ENCODE measurements at places on chromosomes 7 and 10.

DNA sequence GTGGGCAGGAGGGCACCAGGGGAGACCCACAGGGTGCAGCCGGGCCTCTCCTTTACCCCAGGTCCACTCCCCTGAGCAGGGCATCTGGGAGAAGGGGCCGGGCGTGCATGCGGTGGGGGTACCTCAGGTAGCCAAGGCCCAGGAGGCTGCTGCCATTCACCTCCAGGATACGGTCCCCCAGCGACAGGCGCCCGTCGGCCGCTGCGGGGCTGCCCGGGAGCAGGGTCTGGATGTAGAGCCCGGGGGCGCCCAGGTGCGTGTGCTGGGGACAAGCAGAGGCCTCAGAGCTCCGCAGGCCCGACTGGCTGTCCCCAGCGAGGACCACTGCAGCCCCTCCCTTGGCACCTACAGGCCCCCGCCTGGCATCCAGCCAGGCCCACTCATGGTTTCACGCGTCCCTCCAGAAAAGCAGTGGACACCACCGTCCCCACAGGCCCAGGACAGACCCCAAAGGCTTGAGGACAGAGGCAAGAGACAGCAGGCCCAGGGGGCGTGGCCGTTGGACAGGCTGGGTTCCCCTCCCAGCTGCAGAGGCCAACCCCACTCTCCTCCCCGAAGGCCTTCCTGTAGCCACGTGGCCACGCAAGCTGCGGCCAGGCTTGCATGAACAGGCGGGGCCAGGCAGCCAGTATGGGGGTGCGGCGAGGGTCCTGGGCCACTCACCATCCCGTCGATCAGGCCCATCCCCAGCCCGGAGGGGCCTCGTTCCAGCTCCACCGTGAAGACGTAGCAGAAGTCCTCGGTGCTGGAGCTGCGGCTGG, 24.3 kb downstream of the AP5Z1 start:
- no peak for DNase-seq

DNA sequence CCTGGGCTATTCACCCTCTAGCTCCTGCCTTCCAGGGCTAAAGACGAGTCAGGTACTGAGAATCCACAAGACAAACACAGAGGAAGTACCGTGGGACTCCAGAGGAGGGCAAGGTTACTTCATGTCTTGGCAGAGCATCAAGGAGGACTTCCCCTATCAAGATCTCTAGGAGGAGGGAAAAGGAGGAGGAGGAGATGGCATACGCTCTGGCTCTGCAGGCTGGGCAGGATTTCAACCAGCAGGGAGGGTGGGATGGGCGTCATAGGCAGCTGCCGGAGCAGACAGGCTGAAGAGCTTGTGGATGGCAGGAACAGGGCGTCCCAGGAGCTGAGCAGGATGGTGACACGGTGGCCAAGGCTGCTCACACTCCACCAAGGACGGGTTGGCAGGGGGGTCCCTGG, 21.3 kb downstream of the MDH2 start:
- DNase-seq, result no peak

- no peak for DNase-seq
Observed at GRCh38 chr10:21285742-21286331, 239.6 kb downstream of the SKIDA1 start.

DNA sequence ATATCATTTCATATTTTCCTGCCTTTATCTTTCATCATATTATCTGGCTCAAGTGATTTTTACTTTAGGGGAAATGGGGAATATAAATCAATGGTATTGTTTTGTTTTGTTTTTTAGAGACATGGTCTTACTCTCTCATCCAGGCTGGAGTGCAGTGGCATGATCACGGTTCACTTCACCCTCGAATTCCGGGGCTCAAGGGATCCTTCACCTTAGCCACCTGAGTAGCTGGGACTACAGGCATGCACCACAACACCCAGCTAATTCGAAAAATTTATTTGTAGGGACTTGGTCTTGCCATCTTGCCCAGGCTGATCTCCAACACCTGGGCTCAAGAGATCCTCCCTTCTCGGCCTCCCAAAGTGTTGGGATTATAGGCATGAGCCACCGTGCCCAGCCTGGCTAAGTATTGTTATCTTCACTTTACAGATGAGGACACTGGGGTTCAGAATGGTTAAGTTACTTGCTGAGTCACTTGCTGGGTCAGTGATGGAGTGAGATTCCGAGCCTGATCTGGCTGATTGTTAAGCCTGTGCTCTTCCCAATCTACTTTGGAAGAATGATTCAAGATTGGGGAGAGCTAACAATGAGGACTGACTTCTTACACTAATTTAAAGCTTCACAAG, 3.7 kb upstream of the SLC16A9 start:
- DNase-seq, result no peak

DNA sequence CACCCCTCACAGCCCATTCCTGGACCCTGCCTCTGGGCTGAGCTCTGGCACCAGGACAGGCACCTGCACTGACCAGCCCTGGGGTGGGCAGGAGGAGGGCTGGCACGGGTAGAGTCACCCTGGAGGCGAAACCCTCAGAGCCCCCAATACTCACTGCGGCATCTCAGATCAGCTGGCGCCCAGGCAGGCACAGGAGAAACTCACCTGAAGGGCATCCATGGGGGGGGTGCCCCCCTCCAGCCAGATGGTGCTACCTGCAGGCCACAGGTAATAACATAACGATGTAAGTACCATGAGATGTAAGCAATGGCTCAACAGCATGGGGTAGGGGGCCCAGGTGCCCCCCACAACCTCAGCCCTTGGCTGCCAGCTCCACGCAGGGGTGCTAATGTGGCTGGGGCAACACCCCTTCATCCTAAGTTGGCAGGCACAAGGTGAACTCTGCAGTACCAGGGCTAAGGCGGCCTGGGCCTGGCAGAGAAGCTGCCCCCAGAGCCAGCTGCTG, 12.1 kb upstream of the PYROXD2 start:
- no peak for DNase-seq

DNA sequence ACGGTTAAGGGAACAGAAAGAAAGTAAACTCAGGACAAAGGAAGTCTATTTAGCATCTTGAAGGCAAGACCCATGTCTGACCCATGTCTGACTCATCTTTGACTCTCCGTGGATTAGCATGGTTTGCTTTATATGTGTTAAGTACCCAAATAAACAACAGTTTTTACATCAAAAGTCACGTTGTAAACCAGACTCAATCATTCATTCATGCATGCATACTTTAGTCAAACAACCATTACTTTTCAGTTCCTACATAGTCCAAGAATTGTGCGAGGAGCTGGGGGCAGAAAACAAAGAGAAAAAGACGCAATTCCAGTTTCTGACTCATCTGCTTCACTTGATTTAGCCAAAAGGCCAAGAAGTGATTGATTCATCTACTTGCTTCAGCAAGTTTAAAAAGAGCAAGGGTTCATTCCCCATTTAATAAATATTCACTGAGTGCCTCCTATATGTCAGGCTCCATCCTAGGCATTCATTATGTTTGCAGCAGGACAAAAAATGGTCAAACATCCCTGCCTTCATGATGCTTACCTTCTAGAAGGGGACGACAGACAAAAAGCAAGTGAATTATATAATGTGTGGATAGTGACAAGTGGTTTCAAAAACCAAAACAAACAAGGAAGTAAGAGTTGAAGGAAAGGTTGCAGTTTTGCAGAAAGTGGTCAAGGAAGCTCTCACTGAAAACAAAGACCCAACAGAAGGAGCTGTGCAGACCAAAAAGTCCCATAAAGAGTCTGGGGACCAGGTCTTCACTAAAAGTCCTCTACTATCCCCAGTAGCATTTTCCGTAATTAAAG, 116.2 kb downstream of the FAM107B start:
- DNase-seq, result no peak

DNA sequence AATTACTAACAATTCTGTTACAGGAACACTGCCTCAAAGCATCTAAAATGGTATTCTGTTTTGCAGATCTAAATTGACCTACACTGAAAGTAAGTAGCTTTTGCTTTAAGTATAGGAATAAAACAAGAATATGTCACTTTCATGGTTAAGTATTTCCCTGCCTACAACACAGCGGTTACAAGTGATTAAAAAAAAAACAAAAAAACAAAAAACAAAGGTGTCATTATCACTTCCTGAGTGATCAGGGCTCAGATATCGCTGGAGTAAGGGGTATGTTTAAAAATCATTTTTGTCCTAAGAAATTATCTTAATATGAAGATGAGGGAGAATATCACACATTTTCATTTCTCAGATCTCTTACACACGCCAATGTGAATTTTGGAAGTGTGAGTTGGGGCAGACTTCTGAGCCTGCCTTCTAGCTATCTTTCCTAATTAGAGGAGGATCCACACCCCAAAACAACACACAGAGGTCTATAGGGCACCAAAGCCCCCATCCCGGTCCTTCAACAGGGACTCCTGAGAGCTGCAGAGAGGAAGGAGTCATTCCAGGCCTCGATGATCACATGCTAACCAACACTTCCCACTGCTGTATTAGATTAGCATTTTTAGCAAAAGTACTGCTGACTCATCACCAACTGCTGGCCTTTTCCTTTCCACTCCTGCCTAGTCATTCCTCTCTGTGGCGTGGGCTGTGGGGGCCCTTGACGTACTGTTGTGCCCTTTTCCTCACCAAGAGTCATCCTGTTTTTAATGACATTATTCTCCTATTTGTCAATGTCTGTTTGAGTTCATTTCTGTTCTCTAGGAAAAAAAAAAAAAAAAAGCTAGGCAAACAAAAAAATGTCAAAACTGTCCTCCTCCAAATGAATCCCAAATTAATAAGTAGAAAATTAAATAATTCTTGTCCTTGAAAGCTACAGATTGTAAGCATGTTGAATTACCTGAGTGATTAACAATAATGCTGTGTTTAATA, 31.2 kb downstream of the PRTFDC1 start:
- no peak for DNase-seq

DNA sequence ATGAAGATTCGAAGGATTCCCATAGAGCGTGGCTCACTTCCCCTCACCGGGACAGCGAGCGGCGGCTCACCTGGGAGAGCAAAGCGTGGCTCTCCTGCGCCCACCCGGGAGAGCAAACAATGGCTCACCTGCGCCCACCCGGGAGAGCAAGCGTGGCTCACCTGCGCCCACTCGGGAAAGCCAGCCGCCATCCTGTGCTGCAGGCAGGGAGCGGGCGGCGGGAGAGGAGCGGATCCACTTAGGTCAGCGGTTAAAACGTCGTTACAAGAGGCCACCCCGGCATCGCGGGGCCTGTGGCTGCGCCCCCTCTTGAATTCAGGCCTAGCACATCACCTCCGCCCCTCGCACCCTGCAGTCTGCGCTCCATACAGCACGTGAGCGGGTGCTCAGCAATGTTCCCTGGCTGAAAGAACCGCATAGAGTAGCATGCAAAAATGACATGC, 461 bp upstream of the FIGNL1 start:
- no peak for DNase-seq

DNA sequence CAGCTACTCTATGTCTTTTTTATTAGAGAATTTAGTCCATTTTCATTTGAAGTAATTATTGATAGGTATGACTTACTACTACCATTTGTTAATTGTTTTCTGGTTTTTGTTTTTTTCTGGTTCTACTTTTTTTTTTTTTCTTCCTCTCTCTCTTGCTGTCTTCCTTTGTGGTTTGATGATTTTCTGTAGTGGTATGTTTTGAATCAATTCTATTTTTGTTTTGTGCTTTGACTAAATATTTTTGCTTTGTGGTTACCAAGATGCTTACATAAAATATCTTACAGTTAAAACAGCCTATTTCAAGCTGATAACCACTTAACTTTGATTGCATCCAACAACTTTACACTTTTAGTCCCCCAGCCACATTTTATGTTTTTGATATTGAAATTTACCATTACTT, 3.3 kb upstream of the OR2F2 start:
- no peak for DNase-seq

- DNase-seq, result no peak
Observed at GRCh38 chr10:23824822-23825221, 384.1 kb upstream of the KIAA1217 start.

GRCh38 chr10:72006026-72006425, 41.8 kb downstream of the CHST3 start:
- no peak for DNase-seq

DNA sequence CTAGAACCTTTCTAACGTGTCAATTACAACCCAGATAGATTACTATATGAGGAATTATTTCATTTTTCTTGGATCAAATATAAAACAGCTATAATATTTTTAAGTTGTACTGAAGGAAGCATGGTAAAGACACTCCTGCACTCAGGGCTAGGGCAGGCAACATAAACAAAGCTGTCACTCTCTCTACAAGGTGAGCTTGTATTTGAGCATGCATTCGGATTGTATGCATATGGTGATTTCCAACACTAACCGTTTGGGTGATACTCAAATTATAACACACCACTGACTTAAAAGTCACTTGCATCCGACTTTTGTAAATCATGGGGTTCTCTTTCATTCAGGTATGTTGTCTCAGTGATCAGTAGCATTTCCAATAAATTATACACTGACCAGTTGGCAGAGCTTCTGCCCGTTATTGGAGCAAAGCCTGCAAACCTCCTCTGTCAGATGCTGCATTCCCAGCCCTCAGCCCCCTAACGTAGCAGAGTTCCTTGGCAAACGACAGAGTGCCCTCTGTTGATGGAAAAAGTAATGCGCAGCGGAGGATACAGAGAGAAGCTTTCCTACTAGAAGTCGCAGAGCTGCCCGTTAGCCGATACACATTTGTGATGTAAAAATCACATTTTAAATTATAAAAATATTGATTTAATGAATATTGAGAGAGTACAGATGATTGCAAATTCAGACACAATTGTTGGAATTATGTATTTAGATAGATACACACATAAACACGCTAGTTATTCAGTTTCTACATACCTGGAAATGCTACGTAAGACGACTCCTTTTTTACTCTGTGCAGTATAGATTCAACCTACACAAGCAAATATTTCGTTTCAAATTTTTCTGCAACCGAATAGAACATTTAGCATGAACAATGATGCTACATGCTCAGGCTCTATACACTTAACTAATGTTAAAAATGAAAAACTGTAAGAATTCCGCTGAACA, 173.9 kb upstream of the SP4 start:
- no peak for DNase-seq

GRCh38 chr10:26483554-26483953, 45.4 kb downstream of the APBB1IP start:
- DNase-seq, result no peak

DNA sequence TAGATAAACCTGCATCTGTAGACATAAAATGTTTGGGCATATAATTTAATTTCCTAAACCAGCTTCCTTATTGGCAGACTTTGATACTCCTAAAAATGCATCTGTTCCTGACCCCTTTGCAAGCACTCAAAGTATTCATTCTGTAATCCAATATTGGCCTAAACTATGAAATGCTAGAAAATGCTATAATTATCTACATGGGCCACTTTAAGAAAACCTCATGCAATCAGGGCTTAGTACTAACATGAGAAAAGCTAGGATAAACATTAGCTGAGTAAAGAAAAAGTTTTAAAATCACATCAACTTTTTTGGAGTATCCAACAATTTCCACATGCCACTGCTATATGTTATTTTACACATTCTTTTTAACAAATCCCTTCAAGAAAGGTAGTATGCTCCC, 57.2 kb downstream of the PARD3 start:
- no peak for DNase-seq

- no peak for DNase-seq
Observed at GRCh38 chr10:75165684-75166622, 44.6 kb upstream of the VDAC2 start.

DNA sequence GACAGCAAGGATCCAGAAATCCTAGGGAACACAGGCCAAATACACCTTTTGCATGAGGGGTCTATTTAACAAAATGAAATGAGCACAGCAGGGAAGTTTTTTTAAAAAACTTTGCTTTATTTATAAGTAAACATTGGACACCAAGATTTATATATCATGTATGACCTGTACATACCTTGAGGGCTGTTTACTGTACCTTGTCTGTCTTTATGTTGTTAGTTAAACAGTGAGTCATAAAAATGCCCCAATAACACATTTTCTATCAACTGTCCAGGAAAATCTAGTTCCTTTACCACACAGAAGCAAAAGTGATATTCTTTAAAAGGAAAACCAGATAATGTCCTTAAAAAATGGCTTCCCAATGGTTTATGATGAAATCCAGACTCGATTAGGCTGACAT, 45.1 kb upstream of the AGR3 start:
- no peak for DNase-seq
